ENCODE measurements at places on chromosomes 3 and 15.

DNA sequence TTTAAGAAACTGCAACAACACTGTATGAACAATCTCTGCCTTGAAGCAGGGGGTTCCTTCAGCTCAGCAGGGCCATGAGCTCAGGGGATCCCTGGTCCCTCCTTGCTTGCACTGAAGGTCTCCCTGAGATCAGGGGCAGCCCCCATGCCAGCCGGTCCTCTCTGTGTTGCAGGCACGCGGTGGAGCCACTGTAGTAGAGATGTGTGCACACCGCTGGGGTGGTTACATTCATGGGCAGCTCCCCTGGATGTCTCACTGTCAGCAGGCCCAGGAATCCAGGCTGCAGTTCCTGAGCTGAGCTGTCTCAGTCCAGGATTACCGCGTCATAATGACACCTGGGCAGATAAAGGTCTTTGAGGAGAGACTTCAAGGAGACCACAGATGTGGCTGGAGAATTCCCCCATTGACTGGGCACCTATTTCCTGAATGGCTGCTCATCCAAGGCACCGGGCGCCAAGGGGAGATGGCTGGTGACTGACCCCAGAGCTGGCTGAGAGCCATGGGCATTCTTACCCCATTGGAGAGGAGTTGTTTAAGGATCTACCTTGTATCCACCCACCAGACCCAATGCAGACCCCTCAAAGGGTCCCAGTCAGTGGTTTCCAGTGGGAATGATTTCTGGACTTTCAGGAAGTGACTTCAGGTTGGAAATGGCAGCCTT is 10.4 kb upstream of the KLF13 start:
- no peak for DNase-seq

- DNase-seq = no peak
Observed at GRCh38 chr3:153439780-153440179, 277.8 kb downstream of the RAP2B start.

- no peak for DNase-seq
Observed at GRCh38 chr3:172154768-172155664, 115.6 kb downstream of the FNDC3B start.

DNA sequence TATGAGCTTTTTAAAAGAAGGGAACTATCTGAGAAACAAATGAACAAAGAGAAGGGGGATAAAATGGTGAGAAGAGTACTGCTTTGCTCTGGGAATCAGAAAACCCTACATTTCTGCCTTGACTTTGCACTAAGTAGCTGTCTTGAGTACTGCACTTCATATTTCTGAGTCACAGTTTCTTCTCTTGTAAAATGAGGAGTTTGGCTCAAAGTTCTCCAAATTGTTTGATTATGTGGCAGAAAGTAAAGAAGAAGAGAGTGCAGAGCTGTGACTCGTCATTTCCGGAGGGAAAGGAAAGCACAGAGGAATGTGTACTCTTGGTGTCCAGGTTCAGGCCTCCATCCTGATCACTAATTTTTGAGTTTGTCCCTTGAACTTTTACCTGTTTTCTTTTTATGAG is 54.7 kb downstream of the TP63 start:
- no peak for DNase-seq

- DNase-seq = no peak
Observed at GRCh38 chr3:168859143-168859542, 763.4 kb upstream of the GOLIM4 start.

- no peak for DNase-seq
Observed at GRCh38 chr3:105355408-105356061, 11.2 kb upstream of the ALCAM start.

DNA sequence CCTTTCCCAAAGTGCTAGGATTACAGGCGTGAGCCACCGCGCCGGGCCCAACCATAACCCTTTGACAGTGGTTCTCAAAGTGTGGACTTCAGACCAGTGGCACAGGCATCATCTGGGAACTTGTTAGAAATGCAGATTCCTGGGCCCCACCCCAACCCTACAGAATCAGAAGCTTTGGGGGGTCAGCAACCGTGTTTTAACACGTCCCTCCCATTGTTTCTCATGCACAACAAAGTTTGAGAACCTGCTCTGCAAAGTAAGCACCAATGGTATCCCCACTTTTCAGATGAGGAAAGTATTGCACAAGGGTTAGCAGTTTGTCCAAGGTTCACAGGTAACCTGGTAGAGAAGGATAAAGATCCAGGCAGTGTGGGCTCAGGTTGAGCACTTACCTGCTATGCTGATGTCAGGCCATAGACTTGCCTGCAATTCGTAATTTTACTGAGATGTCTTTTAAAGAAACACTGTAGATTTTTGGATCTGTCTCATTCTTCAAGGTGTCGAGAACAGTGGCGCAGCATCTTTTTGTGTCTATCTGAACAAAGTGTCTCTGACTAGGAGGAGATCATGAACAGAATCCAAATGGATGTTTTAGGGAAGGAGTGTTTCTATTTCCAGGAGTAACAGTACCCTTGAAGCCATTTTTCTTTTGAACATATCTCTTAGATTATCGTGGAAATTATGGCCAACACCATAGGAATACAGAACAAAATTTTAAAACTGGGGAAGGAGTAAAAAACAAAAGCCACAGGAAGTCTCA is 2.5 kb downstream of the GXYLT2 start:
- DNase-seq = no peak

GRCh38 chr15:63901912-63902670 is 68.3 kb upstream of the HERC1 start:
- no peak for DNase-seq

- no peak for DNase-seq
Observed at GRCh38 chr15:31042751-31043150, 51.3 kb upstream of the MTMR10 start.

DNA sequence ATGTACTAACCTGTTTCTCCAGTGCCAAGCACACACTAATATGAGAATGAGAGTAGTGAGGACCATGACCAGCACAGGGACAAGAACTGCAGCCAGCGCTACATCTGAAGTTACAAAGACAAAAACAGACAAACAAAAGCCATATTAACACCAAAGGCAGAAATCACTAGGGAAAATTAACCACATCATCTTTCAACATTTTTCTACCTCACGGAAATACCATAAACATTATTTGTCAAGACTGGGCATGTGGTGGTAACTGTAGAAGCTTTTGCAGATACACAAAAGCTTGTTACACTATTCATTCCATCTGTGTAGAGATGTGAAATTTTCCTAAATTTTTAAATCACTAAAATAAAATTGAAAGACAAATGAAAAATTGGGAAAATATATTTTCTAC is 44.9 kb downstream of the ST3GAL6 start:
- DNase-seq = no peak

DNA sequence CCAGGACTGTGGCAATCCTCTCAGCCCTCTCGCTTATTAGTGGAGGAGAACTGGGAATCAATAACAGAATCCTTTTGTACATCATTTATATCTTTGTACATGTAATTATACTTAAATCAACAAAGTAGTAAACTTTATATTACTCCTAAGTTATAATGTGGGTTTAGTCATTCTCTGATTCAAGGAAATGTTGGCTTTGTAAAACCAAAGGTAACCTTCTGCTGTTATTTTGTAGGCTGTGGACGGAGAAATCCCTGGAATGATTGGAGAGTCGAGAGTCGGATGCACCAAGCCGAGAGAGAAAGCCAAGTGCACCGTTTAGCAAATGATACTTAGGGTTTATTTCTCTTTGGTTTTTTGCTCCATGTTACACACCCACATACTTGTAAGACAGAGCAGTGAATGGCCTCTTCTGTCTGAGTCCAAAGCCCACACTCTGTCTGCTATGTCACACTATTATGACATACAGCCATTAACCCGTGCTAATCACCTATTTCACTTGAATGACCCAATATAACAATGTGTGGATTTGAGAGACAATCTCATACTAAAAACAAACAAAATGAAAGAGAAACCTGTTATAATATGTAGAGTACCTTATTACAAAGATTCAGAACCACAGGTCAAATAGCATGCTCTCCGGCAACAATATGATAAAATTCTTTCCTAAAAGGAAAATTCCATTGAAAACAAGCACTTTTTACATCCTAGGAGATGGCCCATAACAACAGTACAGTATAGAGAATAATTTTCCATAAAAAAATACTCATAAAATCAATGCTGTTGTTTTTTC is 72.2 kb downstream of the MECOM start:
- no peak for DNase-seq

DNA sequence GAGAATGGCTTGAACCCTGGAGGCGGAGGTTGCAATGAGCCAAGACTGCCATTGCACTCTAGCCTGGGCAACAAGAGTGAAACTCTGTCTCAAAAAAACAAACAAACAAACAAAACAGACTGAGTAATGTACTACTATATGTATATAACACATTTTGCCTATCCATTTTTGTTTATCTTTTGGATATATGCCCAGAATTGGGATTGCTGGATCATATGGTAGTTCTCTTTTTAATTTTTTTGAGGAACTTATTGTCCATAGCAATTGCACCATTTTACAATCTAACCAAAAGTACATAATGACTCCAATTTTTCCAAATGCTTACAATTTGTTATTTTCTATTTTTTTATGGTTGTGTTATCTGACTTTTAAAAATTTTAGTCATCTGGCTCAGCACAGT is 47.3 kb downstream of the GMPS start:
- no peak for DNase-seq

- peak; percentile 28 for DNase-seq
Observed at GRCh38 chr3:97793420-97794019, 28.3 kb upstream of the CRYBG3 start.

- DNase-seq = no peak
Observed at GRCh38 chr15:64156652-64157331, 5.3 kb downstream of the SNX22 start.

- no peak for DNase-seq
Observed at GRCh38 chr3:141981084-141981483, 104.6 kb downstream of the ATP1B3 start.

DNA sequence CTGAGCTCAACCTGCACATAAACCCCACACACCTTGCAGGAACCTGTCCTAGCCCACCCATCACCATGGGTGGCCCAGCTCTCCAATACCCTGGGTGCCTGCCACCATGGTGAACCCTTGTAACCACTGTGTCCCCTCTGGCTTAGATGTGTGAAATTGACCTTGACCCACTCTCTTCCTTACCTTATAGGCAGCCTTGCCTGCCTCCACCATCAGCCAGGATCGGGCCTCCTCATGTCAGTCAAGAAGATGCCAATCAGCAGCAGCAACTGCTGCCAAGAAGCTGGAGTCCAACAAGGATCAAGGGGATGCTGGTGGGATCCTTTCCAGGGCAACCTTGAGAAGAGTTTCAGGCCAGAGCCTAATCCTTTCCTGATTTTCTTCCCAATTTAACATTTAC is 8.8 kb upstream of the CYP11A1 start:
- DNase-seq = no peak

DNA sequence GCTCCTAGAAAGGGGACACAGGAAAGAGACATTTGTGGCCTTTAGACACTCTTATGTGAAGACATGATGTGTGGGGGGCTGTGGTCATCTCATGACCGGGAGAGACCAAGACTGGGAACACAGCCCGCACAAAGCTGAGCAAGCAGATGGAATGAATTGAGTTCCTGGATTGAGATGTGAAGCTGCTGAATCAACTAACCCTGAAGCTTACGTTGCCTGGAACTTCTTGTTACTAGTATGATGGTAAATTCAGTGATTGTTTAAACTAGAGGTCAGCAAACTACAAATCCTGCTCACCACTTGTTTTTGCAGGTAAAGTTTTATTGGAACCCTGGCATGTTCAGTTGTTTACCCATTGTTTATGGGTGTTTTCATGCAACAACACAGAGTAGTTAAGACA is 83.4 kb upstream of the BHLHE40 start:
- no peak for DNase-seq

DNA sequence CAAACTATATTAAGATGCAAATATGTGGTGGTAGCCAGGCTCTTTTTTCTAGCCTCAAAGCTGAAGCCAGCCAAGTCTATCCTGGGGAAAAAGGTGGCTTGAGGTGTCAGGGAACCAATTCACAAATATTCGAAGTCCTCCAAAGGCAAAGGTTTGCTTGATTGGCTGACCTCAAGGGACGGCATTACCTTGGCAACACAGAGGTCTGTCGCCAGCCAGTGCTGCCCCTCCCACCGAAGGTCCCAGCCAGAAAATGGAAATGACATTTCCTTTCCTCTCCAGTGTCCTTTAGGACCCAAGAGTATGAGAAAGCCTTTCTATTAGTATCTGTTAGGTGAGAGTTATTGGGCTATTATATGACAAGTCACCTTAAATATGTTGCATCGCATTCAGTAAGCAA is 96.0 kb upstream of the LIMD1 start:
- no peak for DNase-seq

GRCh38 chr3:119620899-119621298 is 23.2 kb downstream of the PLA1A start:
- DNase-seq = no peak

DNA sequence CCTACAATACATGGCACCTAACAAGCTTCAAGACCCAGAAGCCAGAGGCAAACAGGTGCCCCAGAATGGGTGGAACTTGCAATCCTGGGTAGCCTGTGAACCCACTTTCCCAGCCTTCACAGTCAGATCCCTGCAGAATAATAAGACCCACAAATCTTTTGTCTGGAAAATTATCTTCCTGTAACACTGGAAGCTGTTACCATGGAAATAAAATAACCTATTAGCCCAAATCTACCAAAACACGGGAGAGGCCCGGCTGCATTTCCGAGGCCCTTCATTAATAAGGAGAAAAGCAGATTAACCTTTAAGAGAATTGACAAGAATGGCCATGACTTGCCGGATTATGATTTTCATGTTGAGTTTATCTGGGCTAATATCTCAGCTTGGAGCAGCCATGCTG is 256.1 kb upstream of the PROK2 start:
- DNase-seq = no peak

GRCh38 chr15:91561371-91562100 is 292.0 kb upstream of the SLCO3A1 start:
- no peak for DNase-seq

- DNase-seq = no peak
Observed at GRCh38 chr15:67307889-67308597, 53.5 kb downstream of the IQCH start.

GRCh38 chr15:68583321-68583720 is 4.5 kb downstream of the CORO2B start:
- DNase-seq = no peak

DNA sequence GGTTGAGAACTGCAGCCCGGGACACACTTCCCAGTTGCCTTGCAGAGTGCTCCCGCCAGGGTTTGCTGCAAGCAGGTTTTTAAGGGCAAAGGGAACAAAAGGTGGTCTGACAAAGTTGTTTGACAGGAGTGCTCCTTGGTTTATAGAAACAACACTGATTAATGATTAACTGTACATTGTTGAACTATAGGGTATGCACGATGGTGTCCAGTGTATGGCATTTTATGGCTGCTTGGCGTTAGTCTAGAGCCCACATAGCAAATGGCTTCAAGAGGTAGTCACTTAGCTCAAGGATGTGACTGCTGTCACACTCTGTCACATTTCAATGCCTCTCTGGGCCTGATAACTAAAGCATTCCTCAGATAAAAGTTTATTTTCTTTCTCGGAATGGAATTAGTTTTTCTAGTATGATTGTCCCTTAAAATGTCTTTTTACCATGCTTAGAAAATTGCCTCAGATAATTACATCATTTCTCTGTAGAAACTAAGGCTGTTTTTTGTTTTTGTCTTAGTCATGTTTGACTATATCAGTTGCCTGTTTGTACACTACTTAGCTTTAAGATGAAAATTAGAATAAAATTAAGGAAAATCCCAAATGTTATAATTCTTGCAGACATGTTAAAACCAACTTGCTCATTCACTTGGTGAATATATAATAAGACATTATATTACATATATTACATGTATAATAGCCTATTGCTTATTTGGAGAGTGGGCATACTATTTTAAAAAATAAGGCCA is 61.3 kb upstream of the GATM start:
- DNase-seq = no peak

GRCh38 chr15:85401108-85401774 is 20.8 kb downstream of the AKAP13 start:
- no peak for DNase-seq

- no peak for DNase-seq
Observed at GRCh38 chr3:11944052-11944673, 60.0 kb upstream of the SYN2 start.

Measured in renal cortex interstitium (tissue), 15 donors.